Naive B cell (primary cell): ENCODE measurements at places on chromosomes 1 and 21. TPM values are rescaled to one million over a fixed set of nuclear protein-coding genes. Genes with fewer than 3 reads are reported as not detected.

The CLDN17 gene
- not detected for polyA plus RNA-seq

The SRSF10 gene
- 158 TPM for polyA plus RNA-seq

DNA sequence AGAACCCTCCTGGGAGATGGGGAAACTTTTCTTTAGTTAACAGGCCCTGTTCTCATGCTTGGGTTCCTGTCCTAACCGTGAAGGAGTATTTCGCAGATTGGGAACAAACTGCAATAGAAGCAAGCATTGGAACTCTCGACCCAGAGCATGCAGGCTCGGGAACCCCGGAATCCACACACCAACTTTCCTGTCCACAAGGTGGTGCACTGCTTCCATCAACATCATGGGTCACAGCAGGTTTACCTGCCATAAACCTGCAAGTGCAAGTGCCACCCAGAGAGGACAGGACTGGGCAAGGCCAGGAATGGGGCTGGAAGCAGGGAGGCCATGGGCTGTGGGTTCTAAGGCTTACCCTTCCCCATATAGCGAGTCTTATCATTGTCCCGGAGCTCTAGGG lies 6.9 kb downstream of the ENO1 start:
- peaks cover 27% of the 10 kb centered on the region for H3K4me1 ChIP-seq
- no peak overlapping the region for H3K27ac ChIP-seq
- peaks cover 19% of the 10 kb centered on the region for H3K36me3 ChIP-seq
- no peak overlapping the region for H3K4me3 ChIP-seq

GRCh38 chr1:169529068-169529642 lies 43.4 kb upstream of the SLC19A2 start:
- peaks cover 2% of the 10 kb centered on the region for H3K4me1 ChIP-seq
- H3K4me3 ChIP-seq, result no peak overlapping the region
- H3K27me3 ChIP-seq, result peaks cover 17% of the 10 kb centered on the region
- no peak overlapping the region for H3K27ac ChIP-seq
- DNase-seq, result no peak

DNA sequence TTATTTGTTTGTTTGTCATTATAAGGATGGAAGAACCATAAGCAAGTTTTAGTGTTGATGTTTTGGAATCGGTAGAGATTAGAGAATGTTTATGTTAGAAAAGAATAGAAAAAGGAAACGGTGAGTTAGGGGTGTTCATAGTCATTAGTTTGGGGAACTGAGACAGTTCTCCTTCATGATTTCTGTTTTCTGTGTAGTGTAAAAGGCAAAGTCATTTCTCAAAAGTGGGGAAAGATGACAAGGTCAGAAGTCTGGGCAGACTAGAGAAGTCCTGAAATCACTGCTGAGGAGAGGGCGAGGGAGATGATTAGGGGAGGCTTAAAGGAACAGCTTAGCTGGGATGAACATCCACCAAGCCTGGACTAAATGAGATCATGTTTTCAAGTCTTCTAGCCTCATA lies 498.9 kb downstream of the TTLL7 start:
- H3K4me3 ChIP-seq, result no peak overlapping the region
- no peak for DNase-seq
- H3K36me3 ChIP-seq, result no peaks in the 10 kb centered on the region
- peak overlapping the region; percentile 40 for H3K27ac ChIP-seq
- H3K4me1 ChIP-seq, result no peaks in the 10 kb centered on the region

DNA sequence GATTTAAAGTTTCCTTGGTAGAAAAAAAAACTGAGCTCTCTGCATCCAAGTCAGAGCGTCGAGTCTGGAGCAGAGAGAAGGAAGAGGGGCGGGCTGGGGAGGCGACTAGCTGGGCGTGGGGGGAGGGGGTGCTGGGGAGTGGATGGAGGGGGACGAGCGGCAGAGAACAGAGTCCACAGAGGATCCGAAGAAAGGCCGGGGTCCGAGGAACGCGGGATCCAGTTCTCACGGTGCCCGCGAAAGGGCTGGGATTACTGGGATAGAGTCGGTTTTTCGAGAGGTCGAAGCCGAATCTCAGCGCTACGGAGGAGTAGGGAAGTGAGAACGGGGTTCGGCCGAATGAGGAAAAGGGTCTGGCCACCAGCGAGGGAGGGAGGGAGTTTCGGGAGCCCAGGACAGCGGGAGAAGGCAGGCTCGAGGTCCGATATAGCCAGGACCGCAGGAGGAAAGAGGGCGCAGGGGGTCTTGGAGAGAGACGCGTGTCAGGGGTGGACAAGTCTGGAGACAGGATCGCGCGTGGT lies 665 bp downstream of the DAB1 start:
- H3K36me3 ChIP-seq, result no peaks in the 10 kb centered on the region
- peaks cover 9% of the 10 kb centered on the region for H3K4me1 ChIP-seq
- no peak overlapping the region for H3K27ac ChIP-seq

GRCh38 chr1:183301239-183301638 lies 115.2 kb downstream of the LAMC2 start:
- H3K36me3 ChIP-seq, result no peaks in the 10 kb centered on the region
- H3K4me1 ChIP-seq, result no peaks in the 10 kb centered on the region
- DNase-seq, result no peak
- no peak overlapping the region for H3K4me3 ChIP-seq
- no peak overlapping the region for H3K27ac ChIP-seq

DNA sequence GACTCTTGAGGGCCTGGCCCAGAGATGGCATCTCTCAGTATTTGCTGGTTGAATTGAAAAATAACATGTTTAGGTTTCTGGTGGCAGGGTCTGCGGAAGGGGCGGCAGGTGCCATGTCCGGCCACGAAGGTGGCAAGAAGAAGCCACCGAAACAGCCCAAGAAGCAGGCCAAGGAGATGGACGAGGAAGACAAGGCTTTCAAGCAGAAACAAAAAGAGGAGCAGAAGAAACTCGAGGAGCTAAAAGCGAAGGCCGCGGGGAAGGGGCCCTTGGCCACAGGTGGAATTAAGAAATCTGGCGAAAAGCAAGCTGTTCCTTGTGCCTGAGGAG lies 14.3 kb upstream of the FGR start:
- peaks cover 12% of the 10 kb centered on the region for H3K4me1 ChIP-seq
- H3K36me3 ChIP-seq, result no peaks in the 10 kb centered on the region
- DNase-seq, result no peak
- no peaks in the 10 kb centered on the region for H3K27me3 ChIP-seq
- H3K4me3 ChIP-seq, result no peak overlapping the region

GRCh38 chr1:109637446-109637845 lies 17.8 kb downstream of the AMPD2 start:
- DNase-seq, result no peak
- no peak overlapping the region for H3K4me3 ChIP-seq
- no peaks in the 10 kb centered on the region for H3K36me3 ChIP-seq
- no peaks in the 10 kb centered on the region for H3K27me3 ChIP-seq
- H3K4me1 ChIP-seq, result peaks cover 7% of the 10 kb centered on the region
- no peak overlapping the region for H3K27ac ChIP-seq

- H3K4me1 ChIP-seq, result peaks cover 71% of the 10 kb centered on the region
- H3K27ac ChIP-seq, result peak overlapping the region; percentile 98
- no peaks in the 10 kb centered on the region for H3K36me3 ChIP-seq
Observed at GRCh38 chr21:36297938-36298572, 21.9 kb upstream of the MORC3 start.
